Stimulated activated CD8-positive, alpha-beta memory T cell treated with anti-CD3 and anti-CD28 coated beads, Interleukin-2, amount 100 ng/mL, for 48 hours (primary cell): ENCODE measurements at places on chromosomes 2 and 18.

DNA sequence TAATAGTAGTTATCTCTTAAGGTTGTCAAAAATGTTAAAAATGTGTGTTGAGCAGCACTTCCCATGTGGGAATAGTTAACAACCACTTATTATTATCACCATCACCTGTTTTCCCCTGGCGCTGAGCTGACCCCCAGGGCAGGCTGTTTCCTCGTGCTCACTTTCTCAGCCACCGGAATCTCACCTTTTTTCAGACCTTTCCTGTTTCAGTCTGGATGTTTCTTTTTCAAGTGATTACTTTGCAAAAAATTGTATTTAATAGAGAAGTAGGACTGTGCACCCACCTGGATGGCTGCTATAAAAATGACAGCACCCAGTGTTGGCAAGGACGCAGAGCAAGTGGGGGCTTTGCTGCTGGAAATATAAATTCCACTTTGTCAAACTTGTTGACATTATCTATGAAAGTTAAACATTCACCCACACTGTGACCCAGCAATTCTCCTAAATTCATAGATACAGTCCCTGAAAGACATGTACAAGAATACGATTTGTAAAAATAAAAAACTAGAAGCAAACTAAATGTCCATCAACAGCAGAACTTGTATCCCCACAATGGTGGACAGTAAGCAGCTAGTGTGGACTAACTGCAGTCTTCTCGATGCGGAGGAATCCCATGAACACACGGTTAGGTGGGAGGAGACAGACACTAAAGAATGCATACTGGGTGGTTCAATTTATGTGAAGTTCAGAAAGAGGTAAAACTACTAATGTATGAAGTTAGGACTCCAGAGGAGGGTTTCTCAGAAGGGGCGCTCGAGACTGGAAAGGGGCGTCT lies 66.5 kb downstream of the SOWAHC start:
- no peak for DNase-seq

- no peak for DNase-seq
Measured at GRCh38 chr18:6399776-6400175, 14.9 kb downstream of the L3MBTL4 start.

DNA sequence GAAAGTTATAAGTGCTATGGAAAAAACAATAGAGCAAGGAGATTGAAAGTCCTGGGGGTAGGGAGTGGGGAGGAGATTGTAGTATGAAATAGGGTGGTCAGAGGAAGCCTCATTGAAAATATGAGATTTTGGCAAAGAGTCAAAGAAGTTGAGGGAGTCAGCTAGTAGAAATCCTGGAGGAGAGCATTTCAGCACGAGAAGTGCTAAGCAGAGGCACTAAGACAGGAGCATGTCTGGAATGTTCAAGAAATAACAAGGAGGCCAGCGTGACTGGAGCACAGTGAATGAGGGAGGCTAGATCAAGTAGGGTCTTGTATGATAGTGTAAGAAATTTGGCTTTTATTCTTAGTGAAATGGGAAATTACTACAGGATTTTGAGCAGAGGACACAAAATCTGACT lies 2.1 kb upstream of the TSPYL6 start:
- DNase-seq, result no peak

GRCh38 chr2:206108713-206109112 lies 22.7 kb upstream of the INO80D start:
- DNase-seq, result no peak

DNA sequence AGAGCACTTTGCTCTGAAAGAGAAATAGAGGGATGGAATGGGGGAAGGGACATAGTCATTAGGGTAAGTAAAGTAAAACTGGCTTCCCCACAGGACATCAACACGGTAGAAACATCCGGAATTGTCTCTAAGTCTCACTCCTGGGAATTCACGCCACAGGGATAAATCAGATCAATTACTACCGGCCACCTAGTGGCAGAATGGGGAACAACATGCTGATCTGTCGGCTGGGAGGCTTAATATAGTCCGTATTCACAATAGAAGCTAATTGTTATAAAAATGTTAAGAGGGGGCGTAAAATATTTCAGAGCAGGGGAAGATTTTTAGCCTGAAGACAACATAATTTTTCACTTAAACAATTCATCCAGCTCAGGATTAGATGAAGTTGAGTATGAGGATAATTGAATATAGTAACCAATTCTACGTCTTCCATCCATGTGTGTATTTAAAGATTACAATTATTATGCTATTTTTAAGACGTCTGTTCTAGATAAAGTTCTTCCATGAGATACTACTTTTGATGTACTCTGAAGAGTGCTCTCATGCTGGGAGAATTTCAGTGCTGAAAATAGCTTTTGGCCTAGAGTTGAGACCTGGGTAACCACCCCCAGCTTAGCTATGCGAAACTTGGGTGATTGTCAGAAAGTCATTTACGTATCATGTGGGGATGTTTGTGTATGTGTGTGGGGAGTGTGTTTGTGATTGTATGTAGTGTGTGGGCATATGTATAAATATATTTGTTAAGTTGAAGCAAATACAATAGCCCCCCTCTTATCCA lies 65.7 kb downstream of the LRRTM1 start:
- DNase-seq, result peak; percentile 2

- DNase-seq, result no peak
Measured at GRCh38 chr2:137467246-137467862, 496.9 kb upstream of the HNMT start.

GRCh38 chr18:57438743-57439608 lies 3.8 kb downstream of the ONECUT2 start:
- no peak for DNase-seq

GRCh38 chr2:119748135-119748534 lies 11.6 kb upstream of the PTPN4 start:
- no peak for DNase-seq

GRCh38 chr2:191287820-191288219 lies 42.6 kb downstream of the MYO1B start:
- no peak for DNase-seq

- no peak for DNase-seq
Measured at GRCh38 chr2:214856137-214856536, 46.7 kb upstream of the BARD1 start.

DNA sequence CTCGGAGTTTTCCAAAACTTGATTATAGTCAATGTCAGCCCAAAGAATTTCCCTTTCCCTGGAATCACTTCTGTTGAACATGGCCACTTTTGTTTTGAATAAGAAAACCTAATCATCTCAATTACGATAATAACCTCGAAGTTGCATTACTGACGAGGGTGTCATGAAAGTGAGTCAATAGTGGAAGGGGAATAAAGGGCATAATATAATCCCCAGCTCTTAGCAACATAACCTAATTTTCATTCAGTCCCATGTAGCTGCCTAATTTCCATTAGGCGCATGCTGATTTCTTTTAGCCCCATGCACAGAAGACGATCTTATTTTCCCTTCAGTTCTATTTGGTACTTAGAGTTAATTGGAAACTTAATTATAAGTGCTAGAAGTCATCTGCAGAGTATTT lies 51.1 kb upstream of the RAPH1 start:
- no peak for DNase-seq

DNA sequence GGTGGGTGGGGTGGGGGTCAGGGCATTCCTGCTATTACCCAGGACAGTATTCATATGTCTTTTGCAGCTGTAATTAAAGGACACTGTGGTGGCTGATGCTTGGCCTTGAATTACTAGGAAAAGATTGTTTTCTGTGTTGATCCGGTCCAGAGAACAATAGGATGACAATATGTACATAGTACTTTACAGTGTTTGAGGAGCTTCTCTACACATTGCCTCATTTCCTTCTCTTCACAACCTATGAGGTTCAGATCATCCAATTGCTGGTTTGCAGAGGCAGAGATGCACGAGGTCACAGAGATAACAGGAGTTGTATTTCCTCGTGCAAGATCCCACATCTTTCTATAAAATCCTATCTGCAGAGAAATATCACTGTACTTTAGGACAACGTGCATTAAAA lies 119.5 kb downstream of the LIPG start:
- no peak for DNase-seq

GRCh38 chr2:215249501-215249900 lies 62.4 kb upstream of the ATIC start:
- no peak for DNase-seq

- no peak for DNase-seq
Measured at GRCh38 chr2:197254776-197255530, 55.6 kb downstream of the ANKRD44 start.

GRCh38 chr18:60092073-60092472 lies 192.3 kb downstream of the PMAIP1 start:
- no peak for DNase-seq

DNA sequence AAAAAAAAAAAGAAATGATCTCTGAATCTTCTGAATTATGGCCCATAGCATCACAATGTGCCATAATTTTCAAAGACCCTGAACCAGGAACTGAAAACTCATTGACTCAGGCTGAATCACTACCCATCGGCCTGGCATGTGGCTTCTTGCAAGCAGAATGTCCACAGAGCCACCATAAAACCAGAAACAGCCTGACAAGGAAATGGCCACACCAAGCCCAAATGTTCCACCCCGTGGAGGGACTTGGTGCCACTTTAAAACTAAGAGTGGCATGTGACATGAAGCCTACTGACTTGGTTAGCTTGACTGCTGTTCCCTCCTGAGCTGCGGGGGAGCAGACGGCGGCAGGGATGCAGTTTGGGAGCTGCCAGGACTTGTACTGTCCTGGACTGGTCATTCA lies 71.2 kb upstream of the RBM44 start:
- no peak for DNase-seq

DNA sequence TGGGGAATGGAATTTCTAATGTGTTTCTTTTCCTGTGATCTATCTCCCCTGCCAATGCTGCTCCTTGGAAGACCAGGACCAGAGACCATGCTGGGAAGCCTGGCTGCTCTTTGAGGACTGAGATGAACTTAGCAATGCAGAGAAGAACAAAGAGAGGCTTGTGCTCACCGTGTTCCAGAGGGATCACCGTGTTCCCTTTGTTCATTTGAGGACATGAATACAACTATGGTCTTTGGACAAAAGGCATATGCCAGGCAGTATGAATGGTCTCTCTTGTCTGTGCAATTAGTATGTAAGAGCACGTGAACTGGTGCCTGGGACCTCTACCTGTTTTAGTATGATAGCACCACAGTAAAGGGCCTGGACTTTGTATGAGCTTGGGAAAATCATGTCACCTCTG lies 139.9 kb downstream of the TDRD15 start:
- no peak for DNase-seq

- no peak for DNase-seq
Measured at GRCh38 chr2:133854603-133855200, 286.4 kb upstream of the NCKAP5 start.

- no peak for DNase-seq
Measured at GRCh38 chr2:63553049-63553448, 35.2 kb downstream of the WDPCP start.

DNA sequence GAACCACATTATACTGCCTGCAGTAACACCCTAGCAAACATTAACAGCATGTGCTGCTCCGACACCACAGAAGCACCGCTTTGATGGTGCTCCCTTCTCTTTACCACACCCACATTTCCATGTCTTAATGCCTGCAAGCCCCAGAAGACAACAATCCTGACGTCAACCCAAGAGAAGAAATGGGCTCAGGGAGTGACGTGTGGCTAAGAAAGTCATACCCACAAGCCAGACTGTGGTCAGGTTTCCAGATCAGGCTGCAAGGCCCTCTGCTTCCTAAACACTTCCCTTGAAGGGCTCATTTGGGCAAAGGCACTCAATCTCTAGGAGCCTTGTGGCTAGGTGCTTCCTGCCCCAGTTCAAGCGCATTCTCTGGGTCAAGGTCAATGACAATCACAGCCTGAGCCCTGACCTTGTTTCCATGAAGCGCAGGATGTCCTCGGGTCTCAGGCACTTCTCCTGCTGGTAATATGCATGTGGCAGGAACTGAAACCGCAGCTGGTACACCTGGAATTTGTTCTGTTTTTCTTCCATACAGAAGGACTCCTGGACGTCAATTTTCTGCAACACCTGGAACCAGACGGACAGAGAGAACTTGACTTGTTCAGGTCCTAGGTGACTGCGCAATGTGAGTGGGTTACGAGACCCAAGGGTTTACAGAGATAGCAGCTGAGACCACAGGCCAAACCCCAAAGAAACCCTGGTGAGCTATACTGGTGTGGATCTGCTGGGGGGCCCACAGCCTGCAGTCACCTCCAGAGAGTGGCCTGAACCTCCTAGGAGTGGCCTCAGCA lies 67.2 kb downstream of the POLR1A start:
- peak; percentile 51 for DNase-seq

GRCh38 chr2:7014174-7014640 lies 97.0 kb downstream of the RNF144A start:
- no peak for DNase-seq

DNA sequence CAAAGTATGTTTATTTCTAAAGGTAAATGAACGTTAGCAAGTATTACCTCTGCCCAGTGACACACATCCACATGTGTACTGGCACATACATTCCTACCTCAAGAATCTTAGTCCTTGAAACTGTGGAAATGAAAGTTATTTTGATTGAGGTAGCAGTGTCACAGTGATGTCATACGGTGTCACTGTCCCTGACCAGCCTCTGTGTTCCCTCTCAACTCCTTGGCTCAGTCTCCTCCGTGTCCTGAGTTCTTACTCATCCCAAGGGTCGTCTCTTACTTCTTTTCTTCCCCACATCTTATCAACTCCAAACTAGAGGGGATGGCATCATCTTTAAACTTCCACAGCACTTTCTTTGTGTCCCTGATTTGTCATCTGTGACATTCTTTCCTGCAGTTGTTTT lies 3.3 kb downstream of the NCK2 start:
- no peak for DNase-seq

GRCh38 chr2:96874198-96874831 lies 4.4 kb upstream of the SEMA4C start:
- DNase-seq, result no peak

GRCh38 chr2:173030561-173031490 lies 44.8 kb upstream of the MAP3K20 start:
- no peak for DNase-seq

DNA sequence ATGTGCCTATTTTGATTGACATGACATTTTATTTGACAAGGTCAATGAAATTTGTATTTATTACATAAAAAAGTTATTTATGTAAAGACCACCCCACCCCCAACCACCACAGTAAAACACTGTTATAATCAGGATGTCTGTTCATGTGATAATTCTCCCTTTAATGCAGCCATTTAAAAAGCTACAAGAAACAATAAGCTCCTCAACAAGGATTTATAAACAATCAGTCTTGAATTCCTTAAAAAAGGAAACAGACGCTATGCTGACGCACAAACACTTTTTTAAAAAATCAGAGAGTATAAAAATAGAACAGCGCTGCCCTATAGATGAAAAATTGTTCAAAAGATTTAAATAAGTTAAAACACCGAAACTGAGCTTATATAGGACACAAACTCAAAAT lies 102.2 kb downstream of the SOS1 start:
- no peak for DNase-seq

- no peak for DNase-seq
Measured at GRCh38 chr2:6218926-6219325, 526.7 kb downstream of the SOX11 start.

DNA sequence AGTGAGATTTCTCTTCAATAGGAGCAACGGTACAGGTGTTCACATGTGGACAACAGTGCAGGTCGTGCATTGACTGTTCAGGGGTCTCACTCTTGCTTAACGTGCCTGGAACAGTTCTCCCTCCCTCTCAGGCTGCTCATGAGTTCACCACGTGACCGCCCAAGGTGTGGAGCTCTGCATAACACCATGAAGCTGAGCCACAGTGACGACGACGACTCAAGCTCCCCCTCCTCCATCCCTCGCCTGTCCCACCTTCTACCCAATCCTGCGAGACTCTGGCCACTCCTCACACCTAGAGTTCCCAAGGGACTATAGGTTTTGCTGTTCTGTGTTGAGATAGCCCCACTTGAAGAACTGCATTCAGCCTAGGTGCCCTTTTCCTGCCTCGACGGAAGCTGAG lies 42.8 kb downstream of the STK25 start:
- no peak for DNase-seq
